AG09319 (cell line): ENCODE measurements at places on chromosomes 2 and 18.
A peak's percentile ranks its signal among the peaks of the same experiment; 100 is the strongest.

GRCh38 chr2:175806570-175806969 is 195.5 kb downstream of the LNPK start:
- DNase-seq: no peak

DNA sequence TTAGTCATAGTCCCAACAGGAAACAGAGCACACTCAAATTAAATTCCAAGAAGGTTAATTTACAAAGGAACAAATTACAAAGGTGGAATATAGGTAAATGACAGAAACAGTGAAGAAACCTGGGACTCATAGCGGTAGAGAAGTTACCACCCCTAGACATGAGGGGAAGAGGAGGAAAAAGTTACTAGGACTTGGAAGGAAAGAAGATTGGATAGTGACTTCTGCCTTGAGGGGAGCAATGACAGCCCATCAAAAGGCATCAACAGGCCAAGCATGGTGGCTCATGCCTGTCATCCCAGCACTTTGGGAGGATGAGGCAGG is 2.4 kb upstream of the PDE11A start:
- no peak for DNase-seq

DNA sequence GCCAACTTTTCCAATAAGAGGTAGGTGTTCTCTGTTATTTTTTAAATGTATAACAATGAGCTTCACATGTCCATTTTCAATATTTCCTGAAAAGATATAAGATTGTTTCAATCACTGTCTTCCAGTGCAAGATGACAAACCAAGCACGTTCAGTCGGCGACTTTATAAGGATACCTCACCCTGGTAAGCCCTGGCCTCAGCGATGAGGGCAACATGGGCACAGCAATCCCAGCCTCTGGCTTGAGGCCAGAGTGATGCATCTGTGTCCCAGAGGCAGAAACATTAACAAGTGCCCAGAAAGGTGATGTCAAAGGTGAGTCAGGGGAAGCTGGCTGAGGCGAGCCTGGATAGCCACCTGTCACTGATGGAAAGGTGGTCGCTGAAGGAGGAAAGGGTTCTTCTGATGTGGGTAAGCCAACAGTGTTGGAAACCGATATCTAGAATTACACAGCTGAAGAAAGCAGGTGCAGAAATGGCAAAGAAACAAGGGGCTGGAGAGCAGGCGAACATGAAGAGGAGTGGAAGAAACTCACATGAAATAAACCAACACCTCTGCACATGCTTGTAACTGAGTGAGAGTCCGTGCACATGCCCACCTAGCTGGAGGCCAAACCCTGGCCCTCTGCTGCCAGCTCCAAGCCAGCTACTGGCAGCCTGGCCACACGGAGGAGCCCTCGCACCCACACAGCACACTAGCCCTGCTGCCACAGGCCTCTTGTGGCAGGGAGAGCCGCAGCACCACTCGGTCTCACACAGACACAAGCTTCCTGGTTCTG is 65.5 kb downstream of the FBXO15 start:
- DNase-seq: peak; percentile 8

DNA sequence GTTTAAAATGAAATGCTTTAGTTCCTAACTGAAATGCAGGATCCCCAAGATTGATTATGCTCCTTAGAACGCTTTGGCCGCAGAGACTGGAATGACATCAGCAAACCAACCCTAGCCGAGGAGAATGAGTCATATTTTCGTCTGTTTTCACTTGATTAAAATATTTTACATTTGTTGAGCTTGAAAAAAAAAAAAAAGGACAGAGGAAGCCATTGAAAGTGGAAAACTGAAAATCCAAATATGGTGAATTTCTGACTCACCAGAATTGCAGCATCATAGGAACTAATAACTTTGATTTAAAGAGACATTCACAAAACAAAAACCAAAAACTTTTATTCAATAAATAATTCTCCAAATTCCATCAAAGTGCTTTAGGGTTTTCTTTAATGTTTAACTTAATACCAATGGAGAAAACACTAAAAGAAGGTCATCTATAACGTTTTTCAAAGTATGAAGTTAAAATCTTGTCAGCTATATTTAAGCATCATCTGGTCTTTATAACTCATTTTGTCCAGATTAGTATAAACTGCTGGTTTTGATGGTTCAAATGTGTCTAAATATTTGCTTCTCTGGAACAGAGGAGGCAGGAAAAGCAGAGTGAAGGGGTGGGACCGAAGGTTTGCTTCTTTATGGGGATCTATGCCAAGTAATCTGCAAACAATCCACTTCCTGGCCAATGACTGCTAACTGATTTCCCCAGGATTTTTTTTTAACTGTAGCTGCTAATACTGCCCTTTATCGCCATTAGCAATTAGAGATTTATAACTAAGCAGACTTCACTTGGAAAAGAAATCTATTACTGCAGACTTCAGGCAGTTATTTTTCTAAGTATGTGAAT is 30.9 kb upstream of the COL5A2 start:
- DNase-seq: peak; percentile 88

DNA sequence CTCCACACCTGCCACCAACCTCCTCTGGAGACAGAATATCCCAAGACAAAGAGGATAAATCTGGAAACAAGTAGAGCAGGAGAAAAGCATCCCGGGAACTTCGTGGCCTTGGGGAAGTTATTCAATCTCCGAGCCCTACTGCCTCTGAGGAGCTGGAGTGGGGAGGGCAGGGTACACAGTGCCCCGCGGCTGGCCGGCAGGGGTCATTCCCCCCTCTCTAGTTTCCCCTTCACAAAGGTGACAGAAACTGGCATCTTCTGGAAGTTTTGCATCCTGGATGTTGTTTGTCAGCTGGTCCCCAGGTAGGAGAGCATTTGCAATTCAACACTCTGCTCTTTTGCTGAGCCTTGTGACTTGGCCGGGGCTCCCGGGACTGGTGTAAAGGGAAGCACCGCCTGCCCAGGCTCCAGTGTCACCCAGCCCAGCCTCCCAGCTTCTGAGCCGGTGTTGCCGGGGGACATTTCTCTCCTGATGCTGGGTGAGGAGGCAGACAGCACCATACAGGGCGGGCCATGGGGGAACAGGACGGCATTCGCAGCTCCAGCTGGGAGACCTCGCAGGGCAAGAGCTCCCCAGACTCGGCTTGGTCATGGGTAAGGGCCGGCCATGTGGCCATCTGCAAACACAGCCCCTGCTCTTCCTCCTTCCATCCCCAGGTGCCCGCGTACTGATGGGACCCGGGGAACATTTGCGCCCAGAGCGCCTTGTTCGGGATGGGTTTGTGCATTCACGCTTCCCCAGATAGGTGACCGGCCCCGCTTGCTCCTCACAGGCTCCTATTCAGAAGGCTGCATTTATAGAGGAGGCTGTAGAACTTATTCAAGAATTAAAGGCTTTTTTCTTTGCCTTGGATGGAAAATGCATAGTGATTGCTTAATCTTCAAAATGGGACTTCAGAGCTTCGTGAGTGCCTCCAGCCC is 7.4 kb upstream of the NTSR2 start:
- no peak for DNase-seq

GRCh38 chr2:104844807-104845551 is 8.9 kb upstream of the POU3F3 start:
- DNase-seq: no peak

DNA sequence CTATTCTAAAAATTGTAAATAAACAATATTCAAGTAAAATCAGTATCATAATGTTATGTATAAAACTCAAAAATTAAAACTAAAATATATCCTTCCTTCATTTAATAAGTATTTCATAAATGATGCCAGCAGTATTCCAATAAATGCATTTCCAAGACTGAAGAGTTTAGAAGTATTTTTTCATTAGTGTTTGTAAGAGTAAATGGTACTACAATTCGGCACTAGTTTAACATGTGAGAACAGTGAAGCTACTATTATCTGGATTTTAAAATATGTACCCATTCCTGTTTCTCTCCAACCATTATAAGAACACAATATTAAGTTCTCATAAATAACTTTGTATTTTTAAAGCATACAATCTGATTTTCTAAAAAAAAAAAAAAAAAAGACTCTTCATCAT is 3.3 kb downstream of the BAZ2B start:
- no peak for DNase-seq

- no peak for DNase-seq
Observed at GRCh38 chr2:228827056-228827700, 443.9 kb downstream of the PID1 start.

GRCh38 chr18:25819746-25820363 is 270.6 kb downstream of the SS18 start:
- DNase-seq: no peak

- DNase-seq: no peak
Observed at GRCh38 chr2:210443527-210443926, 33.0 kb downstream of the LANCL1 start.

- no peak for DNase-seq
Observed at GRCh38 chr2:231745303-231746038, 35.6 kb downstream of the PDE6D start.

DNA sequence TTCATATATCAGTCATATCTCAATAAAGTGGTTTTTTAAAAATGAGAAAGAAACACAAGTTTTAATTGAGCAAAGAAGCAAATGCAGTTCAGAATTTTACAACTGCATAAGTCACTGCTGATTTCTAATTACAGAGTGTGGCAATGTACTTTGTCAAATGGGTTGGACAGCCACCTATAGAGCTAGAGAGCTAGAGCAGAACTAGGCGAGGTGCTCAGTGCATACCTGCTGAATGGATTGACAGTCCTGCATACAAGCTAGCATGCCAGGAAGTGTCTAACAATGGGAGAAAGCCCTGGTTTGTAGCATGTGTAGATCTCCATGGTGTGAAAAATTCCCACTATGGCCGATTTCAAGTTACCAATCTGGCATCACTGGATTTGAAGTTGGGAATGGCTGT is 106.3 kb upstream of the CDCA7 start:
- DNase-seq: no peak

- no peak for DNase-seq
Observed at GRCh38 chr2:41935825-41936224, 112.0 kb upstream of the PKDCC start.

GRCh38 chr2:55014962-55015939 is 35.0 kb downstream of the RTN4 start:
- peak; percentile 70 for DNase-seq

DNA sequence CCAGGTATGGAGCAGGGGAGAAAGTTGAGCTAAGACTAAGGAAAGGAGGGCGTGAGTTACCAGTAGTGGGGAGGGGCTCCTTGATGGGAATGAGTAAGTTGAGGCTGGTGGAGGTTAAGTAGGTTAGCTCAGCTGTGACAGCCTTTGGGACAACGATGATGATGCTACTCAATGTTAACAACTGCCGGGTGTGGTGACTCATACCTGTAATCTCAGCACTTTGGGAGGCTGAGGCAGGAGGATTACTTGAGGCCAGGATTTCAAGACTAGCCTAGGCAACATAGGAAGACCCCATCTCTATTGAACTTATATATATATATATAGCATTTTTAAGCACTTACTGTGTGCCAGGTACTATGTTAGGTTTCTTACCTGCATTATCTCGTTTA is 48.4 kb downstream of the HK2 start:
- no peak for DNase-seq

- no peak for DNase-seq
Observed at GRCh38 chr2:5700551-5700950, 8.4 kb downstream of the SOX11 start.

DNA sequence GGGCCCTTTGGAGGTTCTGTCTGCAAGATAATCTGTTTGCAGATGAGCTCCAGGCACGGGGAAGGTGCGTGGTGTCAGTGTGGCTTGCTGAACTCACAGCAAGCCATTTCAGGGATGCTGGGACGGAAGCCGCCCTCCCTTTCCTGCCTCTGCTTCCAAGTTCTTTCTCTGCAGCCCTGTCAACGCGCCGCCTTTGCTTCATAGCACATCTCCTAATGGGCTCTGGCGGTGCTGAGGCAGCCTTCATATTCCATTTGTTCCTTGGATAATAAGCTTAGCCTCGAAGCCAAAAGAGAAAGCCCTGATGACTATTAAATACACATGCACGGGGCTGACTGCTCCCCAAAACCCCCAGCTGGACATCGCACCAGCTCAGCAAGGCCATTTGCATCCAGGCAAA is 81.7 kb upstream of the TAF1B start:
- no peak for DNase-seq

- no peak for DNase-seq
Observed at GRCh38 chr2:50443868-50444630, 587.9 kb downstream of the NRXN1 start.
